Activated T-helper 1 cell treated with anti-CD3 and anti-CD28 coated beads, Interleukin-2, amount 50 U/mL, for 16 hours (primary cell): ENCODE measurements at places on chromosomes 7 and 10.

GRCh38 chr10:32980558-32981468 lies 22.8 kb upstream of the ITGB1 start:
- DNase-seq = peak; percentile 68

GRCh38 chr10:32084185-32084851 lies 28.1 kb upstream of the KIF5B start:
- DNase-seq = no peak

DNA sequence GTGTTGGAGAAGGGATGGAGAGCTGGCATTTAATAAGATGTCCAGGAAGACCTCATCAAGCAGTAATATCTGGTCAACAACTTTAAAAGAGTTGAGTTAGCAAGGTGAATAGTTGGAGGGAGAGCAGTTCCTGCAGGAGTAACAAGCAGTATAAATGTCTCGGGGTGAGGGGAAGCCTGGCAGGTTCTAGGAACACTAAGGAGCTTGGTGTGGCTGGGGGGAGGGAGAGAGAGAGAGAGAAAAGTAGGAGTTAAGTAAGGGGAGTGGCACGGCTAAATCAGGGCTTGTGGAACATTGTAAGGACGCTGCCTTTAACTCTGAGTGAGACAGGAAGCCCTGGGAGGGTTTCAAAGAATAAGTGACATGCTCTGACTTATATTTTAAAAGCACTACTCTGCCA lies 22.0 kb upstream of the LAMB4 start:
- no peak for DNase-seq

DNA sequence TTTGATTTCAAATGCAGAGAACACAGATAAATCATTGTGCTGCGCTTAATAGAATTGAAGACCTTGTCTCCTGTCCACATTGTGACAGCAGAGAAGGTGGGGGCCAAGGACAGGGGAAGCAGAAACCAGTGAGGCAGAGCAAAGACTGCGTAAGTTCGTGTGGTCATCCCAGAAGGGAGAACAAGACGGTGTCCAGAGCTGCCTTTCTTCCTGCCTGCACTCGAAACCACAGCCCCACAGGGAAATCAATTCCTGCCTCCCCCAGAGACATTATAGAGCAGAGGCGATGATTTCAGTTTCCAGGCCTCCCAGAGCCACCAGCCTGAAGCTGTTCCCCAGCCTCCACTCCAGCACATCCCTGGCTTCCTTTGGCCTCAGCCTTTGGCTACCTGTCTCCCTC lies 39.7 kb upstream of the UCN3 start:
- DNase-seq = no peak

DNA sequence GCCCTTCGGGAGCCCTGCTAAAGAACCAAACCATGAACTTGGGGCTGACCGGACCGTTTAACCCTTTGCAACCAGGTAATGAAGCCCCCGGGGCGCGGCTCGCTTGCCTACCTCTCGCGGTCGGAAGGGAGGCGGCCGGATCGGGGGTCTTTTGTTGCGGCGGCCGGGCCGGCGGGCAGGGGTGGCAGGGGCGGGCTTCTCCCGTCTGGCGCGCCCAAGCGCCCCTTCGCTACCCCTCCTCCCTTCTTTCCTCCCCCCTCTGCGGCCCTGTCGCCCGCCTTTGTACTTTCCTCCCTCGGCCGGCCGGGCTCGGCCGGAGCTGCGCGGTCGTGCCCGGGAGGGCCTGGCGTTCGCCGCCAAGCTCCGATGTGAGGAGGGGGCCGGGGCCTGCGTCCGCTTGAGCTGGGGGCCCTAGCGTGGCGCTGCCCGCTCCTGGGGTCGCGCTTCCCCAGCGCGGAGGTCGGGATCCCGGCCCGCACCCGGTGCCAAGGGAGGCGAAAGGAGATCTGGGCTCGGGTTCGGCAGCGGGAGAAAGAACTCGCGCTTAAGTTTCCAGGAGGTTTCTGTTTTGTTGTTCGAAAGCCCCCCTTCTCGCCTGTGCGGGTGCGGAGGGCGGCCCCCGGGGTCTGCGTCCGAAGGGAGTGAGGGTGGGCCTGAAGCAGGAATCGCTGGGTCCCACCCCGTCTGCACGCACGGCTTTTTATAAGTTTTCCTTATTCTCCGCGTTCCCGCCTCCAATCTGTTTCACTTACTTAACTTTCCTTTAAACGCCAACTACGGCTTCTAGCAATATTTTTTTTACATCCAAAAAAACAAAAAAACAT lies 436.8 kb upstream of the GALNT17 start:
- DNase-seq = no peak

DNA sequence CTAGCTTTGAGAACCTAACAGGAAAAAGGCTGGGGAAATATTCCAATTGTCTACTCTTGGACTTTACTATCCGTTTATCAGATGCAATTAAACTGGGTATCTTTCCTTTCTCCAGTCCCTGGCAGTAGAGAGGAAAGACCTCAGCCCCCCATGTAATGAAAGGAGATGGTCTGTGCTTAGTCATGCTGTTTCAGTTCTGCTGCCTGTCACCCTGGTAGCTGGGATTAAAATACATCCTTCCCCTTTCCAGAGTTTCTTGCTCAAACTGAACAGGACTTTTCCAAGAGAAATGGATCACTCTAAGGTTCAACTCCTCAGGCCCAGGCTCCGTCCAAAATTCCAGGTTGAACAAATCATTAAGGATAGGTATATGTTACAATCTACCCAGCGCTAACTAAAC lies 202.9 kb downstream of the PTEN start:
- DNase-seq = no peak

DNA sequence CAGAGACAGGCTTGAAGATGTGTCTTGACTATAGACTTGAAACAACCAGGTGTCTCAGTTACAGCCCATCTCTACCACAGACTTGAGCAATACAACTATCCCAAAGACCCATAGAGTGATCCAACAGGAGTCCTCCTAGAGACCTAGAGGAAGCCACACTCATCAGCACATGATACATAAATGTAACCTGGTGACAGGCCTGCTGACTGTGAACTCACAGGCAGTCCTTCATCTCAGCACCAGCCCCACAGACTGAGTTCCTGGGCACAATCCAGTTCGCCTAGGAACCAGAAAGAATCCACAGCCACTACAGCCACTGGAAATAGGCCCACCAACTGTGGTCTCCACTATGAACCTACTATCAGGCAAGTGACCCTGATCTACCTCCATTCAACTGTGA lies 121.3 kb downstream of the MACC1 start:
- no peak for DNase-seq

DNA sequence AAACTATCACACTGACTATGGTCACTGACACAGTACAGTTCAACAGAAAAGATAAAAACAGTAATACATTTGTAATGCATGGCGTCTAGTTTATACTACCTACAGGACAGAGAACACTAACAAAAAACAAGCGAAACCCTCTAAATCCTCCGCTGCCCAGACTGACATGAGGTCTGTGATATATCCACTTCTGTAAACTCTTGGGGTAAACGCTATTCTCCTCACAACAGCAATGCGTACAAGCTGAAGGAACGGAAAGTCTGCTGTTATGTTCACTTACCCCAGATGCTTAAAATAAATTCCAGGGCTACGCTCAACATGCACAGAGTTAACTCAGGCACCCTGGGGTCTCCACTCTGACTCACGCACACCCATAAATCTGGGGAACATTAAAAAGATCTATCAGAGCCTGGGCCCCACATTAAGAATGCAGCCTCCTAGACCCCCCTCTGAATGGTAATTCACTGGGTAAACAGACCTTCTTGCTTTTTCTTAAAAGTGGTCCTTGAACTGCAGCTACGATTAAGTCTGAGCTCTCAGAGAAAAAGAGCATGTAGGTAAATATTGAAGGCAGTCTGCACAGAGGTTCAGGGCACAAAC lies 105.6 kb downstream of the CTBP2 start:
- DNase-seq = no peak

DNA sequence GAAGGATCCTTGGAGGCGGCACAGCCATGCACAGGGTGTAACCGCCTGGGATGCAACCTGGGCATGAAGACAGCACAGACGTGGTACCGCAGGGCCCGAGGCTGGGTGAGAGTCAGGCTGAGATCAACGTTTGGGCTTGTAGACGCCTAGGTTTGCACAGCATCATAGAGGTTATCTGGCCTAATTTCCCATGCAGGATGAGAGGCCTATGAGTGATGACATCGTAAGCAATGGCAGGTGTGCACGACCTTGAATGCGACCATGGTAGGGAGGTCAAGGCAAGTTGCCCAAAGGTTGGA lies 7.5 kb downstream of the CALML3 start:
- DNase-seq = no peak

DNA sequence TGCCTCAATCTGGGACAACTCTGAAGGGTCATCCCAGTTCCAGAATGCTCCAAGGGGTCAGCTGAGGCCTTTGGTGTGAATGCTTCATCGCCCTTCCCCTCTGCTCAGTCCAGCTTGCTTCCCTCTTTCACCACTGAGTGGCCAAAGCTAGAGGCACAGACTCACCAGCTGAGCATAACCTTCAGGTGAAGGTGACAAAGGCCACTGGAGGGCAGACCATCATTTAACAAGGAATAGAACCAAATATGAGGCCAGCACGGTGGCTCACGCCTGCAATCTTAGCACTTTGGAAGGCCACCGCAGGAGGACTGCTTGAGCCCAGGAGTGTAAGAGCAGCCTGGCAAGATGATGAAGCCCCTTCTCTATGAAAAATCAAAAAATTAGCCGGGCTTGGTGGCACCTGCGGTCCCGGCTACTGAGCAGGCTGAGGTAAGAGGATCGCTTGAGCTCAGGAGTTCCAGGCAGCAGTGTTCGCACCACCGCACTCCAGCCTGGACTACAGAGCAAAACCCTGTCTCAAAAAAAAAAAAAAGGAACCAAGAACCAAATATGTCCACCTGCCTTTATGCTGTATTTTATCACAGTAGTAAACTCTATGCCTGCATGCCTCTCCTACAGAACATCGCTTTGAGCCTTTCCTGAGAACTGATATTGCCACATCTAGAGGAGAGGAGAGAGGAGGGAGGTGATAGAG lies 13.4 kb downstream of the PRKAG2 start:
- no peak for DNase-seq

GRCh38 chr7:139730746-139731612 lies 46.8 kb downstream of the HIPK2 start:
- no peak for DNase-seq

DNA sequence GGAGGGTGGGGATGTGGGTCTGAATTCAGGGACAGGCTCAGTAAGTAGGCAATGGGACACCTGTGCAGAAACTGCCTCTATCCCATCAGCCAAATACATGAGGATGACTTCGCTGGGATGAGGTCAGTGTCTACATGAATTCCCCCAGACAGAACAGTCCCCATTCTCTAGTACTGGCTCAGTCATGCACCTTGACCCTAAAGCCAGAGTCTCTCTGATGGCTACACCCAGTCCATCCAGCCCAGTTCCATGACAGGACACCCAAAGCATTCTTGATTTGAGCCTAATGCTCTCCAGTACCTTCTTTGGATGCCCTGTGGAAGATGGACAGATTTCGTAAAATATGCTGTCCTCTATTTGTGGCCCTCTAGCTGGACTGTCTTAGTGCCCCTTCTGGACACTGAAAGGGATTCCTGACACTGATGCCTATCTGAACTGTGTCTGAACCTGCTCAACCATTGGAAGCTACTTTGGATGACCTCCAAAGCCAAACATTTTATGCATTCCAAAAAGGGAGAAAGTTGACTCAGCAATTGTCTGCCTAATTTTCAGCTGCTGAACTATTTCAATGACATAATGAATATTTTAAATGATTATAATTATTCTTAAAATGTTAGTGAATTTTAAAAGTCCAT lies 14.6 kb downstream of the SFRP4 start:
- DNase-seq = no peak

DNA sequence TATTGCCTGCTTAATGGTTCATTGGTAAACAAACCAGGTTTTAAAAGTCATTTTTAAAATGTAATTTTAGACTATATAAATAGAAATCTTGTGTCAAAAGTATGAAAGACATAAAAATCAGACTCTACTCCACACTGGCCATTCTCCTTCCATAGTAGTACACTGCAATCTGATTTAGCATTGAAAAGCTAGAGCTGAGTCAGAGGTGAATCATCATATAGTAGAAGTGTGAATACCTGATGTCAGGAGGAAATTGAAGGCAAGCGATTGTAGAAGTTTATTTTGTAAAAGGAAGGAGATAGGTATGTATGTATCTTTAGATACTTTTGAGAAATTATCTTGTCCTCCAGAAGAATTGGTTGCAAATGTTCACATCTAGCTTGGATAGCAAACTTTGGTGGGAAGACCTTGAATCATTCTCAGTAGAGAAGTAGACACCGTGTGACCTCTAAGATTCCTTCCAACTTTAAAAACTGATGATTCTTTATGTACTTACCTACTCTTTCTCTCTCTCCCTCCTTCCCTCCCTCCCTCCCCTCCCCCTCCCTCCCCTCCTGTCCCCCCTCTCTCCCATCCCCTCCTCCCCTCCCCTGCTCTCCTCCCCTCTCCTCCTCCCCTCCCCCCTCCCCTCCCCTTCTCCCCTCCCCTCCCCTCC lies 88.1 kb downstream of the BTAF1 start:
- DNase-seq = no peak

DNA sequence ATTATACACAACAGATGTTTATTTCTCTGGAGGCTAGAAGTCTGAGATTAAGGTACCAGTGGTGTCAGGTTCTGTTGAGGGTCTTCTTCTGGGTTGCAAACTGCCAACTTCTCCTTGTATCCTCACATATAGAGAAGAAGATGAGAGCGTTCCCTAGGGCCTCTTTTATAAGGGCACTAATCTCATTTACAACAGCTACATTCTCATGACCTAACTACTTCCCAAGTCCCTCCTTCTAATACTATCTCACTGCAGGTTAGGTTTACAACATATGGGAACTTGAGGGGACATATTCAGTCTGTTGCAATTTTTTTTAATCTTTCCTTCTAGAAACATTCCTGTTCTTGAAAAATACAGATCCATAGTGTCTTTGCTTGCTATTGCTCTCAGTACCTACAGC lies 18.3 kb upstream of the FAM3C start:
- no peak for DNase-seq

GRCh38 chr10:85318809-85319807 lies 990.7 kb downstream of the CCSER2 start:
- DNase-seq = no peak

GRCh38 chr10:7590271-7590670 lies 76.5 kb downstream of the ITIH5 start:
- DNase-seq = no peak

- DNase-seq = no peak
Measured at GRCh38 chr7:55592492-55592891, 20.2 kb upstream of the VOPP1 start.

GRCh38 chr10:17506856-17507471 lies 52.6 kb upstream of the ST8SIA6 start:
- no peak for DNase-seq

DNA sequence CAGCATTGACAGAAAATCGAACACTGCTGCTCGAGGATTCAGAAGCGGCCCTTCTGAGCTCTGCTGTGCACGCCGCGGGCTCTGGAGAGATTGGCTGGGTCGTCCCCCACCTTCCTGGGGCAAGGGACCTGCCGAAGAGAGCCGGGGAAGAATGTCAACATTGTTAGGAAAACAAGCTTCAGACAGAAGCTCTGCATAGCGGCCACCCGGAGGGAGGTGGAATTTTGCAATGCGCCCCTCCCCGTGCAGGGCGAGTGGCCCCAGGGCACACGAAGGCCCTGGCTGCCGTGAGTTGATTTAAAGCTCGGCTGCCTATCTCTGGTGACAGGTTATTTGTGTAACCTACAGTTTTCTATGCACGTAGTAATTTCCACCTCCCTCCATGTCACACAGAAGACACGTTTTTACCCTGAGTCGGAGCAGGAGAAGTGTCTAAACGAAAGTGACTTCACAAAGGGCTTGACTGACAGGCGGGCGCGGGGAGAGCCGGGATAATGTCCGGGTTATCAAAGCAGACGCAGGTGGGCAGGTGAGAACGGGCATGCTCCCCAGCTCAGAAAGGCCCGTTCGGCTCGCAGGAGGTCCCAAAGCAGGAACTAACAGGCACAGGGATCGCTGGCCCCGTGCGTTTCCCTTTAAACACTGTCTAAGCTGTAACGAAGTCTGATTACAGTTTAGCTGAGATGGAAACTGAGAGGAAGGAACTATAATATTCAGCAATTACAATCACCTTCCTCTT lies 84.6 kb downstream of the PDGFA start:
- DNase-seq = no peak
